Cardiac muscle cell (in vitro differentiated cells and primary cell): ENCODE measurements at places on chromosomes 5 and 9. TPM values are rescaled to one million over a fixed set of nuclear protein-coding genes. Genes with fewer than 3 reads are reported as not detected.

DNA sequence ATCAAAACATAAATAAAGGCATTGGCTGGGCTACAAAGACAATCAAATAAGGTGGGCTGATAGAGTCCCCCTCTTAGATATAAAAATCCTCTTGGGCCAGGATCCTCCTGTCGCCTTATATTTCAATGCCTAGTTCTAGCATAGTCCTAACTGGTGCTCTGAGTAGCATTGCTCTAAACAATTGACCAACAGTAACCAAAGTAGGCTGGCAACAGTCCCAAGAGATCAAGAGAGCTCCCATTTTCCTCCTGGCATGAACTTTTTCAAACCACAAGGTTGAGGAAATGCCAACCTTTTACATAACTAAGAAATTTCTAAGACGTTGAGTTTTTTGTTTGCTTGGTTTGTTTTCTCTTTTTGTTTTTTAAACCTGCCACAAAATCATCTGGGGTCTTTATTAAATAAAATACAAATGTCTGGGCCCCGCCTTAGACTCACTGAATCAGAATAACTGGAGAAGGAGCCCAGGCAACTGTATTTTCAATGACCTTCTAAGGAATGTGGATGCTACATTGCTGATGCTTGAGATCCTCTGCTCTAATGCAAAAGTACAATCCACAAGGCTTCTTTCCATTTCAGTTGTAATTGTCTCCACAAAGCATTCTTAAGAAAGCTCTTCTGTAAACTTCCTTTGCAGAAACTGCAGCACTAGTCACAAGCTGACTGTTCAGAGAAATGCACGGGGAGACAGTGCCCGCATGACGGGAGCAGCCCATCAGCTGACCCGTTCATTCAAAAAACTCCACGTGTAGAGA lies 2.9 kb downstream of the SLC45A2 start:
- no peak overlapping the region for H3K4me3 ChIP-seq
- H3K27me3 ChIP-seq = no peaks in the 10 kb centered on the region

DNA sequence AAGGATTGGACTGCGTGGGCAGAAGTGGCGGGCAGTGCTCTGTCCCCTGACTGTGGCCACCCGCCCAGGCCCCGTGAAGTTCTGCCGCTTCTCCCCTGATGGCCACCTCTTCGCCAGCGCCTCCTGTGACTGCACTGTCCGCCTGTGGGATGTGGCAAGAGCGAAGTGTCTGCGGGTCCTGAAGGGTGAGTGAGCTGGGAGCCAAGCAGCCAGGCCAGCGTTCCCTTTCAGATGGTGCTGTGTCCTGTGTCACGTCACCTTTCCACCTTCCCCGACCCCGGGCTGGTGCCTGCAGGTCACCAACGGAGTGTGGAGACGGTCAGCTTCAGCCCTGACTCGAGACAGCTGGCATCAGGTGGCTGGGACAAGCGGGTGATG lies 2.3 kb downstream of the WDR38 start:
- no peak overlapping the region for H3K4me3 ChIP-seq
- H3K27ac ChIP-seq = peak overlapping the region; percentile 43
- H3K4me1 ChIP-seq = peaks cover 8% of the 10 kb centered on the region
- H3K36me3 ChIP-seq = peaks cover 27% of the 10 kb centered on the region
- no peak for DNase-seq

- no peak overlapping the region for H3K27ac ChIP-seq
- H3K4me1 ChIP-seq = no peaks in the 10 kb centered on the region
- peaks cover 23% of the 10 kb centered on the region for H3K36me3 ChIP-seq
- H3K4me3 ChIP-seq = no peak overlapping the region
- no peaks in the 10 kb centered on the region for H3K27me3 ChIP-seq
- peak; percentile 68 for DNase-seq
Observed at GRCh38 chr9:123081824-123082223, 48.4 kb downstream of the GPR21 start.

- no peak overlapping the region for H3K27ac ChIP-seq
- peaks cover 79% of the 10 kb centered on the region for H3K36me3 ChIP-seq
- H3K4me3 ChIP-seq = no peak overlapping the region
- H3K4me1 ChIP-seq = no peaks in the 10 kb centered on the region
- H3K27me3 ChIP-seq = no peaks in the 10 kb centered on the region
Observed at GRCh38 chr9:136465500-136466154, 17.2 kb downstream of the SEC16A start.

DNA sequence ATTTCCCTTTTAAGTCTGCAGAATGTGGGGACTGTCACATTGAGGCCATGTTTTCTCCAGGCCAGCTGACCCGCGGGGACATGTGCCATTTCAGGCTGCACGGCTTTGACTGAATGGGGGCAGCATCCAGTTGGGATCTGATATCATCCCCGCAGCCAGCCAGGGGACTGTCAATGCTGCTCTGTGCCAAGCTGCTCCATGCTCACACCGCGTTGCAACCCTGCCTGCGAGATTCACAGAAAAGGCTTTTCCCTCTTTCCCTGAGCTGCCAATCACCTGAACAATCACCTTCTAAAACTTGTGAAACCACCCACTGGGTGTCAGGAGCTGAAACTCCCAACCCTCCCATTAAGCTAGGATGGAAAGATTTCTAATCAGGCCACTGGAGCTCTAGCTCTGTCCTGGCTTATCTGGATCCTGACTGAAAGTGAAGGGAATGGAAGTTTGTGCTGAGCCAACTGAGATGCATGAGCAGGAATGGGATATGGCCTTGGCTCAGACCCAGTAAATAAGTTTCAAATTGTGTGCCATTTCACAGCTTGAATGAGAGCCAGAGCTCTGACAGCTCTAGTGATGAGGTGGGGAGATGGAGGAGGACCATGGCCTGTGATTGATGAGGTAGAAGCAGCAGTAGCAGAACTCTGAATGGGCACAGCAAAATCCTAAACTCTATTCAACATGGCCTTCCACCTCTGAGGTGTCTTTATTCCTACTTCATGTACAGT lies 34.5 kb upstream of the ZNF366 start:
- no peak for DNase-seq
- H3K4me3 ChIP-seq = no peak overlapping the region
- no peaks in the 10 kb centered on the region for H3K27me3 ChIP-seq
- H3K27ac ChIP-seq = peak overlapping the region; percentile 0

GRCh38 chr5:84239494-84239893 lies 145.2 kb downstream of the EDIL3 start:
- H3K27ac ChIP-seq = no peak overlapping the region
- no peaks in the 10 kb centered on the region for H3K27me3 ChIP-seq
- DNase-seq = peak; percentile 78
- no peaks in the 10 kb centered on the region for H3K36me3 ChIP-seq
- peaks cover 5% of the 10 kb centered on the region for H3K4me1 ChIP-seq
- no peak overlapping the region for H3K4me3 ChIP-seq

GRCh38 chr9:18012170-18012569 lies 433.3 kb downstream of the SH3GL2 start:
- peaks cover 52% of the 10 kb centered on the region for H3K27me3 ChIP-seq
- no peaks in the 10 kb centered on the region for H3K36me3 ChIP-seq
- no peak overlapping the region for H3K4me3 ChIP-seq
- no peaks in the 10 kb centered on the region for H3K4me1 ChIP-seq

- H3K36me3 ChIP-seq = no peaks in the 10 kb centered on the region
- H3K27me3 ChIP-seq = no peaks in the 10 kb centered on the region
- H3K4me3 ChIP-seq = peak within 1 kb of the TSS; percentile 84
- H3K27ac ChIP-seq = peak within 1 kb of the TSS; percentile 90
- H3K4me1 ChIP-seq = peaks cover 15% of the 10 kb centered on the region
Observed at GRCh38 chr9:130053504-130054324, at the start of gene GPR107. Gene GPR107 (plus strand): TSS chr9:130053906. CDS start chr9:130053933, 27 bp downstream.

The SUB1 gene
- 118 and 135 TPM in 2 replicates for total RNA-seq

The BTNL8 gene
- total RNA-seq = not detected in 2 replicates

The ITGA2 gene
- 1.4 and 2.3 TPM in 2 replicates for total RNA-seq

The C9orf50 gene
- 1.8 and 2.5 TPM in 2 replicates for total RNA-seq
